ENCODE measurements at places on chromosomes 5 and 9. TPM values are rescaled to one million over a fixed set of nuclear protein-coding genes. Genes with fewer than 3 reads are reported as not detected.

DNA sequence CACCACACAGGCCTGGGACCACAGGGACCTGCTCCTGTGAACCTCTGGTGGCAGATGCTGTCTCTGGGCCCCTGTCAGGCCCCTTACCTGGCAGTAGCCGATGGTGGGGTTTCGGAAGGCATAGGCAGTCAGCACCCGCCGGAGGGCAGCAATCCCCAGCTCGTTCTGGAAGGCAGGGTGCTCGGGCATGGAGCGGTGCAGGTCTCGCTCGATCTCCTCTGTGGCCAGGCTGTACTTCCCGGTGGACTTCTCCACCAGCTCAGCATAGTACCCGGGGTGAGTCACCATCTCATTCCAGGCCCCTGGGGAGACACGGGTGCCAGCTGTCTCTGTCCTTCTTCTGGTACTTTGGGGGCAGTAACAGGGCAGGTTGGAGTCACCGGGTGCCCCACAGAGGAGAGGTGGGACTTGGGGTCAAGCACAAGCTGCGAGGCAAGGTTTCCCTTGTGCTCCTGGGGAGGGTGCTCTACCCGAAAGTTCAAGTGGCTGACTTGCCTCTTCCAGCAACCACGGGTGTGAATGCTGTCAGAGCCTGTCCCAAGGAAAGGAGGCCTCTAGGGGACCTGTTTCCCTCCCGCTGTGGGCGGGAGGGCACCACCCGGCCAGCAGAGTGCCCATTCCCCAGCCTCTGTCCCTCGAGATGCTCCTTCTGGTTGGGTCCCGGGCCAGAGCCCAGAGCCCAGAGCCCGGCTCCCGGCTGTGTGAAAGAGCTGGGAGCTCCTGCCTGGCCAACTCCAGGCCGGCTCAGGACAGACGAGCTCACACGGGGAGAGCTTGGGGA, 19.8 kb upstream of the MRNIP start:
- DNase-seq, result no peak

DNA sequence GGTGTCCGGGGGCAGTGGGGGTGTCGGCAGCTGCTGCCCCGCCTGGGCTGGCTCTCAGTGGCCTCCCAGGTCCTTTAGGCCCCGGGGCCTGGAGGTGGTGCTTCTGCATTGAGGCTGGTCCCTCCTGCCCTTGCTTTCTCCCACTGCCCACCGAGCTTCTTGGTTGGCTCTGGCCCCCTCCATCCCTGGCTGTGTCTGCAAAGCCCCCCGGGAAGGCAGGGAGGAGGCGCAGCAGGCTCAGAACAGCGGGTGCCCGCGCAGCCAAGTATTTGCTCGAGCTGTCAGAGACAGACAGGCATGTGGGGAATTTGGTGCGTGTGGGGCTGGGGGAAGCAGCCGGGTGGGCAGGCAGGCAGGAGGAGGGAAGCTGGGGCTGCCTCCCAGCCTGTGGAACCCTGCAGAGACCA, 11.5 kb downstream of the CXXC5 start:
- no peak for DNase-seq

GRCh38 chr5:170740551-170741205, 42.8 kb upstream of the GABRP start:
- DNase-seq, result no peak

- no peak for DNase-seq
These were observed 203.2 kb upstream of the TRIM32 start for GRCh38 chr9:116483622-116484491.

The GTF2H2 gene
- polyA plus RNA-seq, result 16.1 TPM

GRCh38 chr9:2027543-2028160, 12.5 kb downstream of the SMARCA2 start:
- DNase-seq, result no peak

The PFDN1 gene
- 112 TPM for polyA plus RNA-seq

The HBEGF gene
- polyA plus RNA-seq, result 6.6 TPM

DNA sequence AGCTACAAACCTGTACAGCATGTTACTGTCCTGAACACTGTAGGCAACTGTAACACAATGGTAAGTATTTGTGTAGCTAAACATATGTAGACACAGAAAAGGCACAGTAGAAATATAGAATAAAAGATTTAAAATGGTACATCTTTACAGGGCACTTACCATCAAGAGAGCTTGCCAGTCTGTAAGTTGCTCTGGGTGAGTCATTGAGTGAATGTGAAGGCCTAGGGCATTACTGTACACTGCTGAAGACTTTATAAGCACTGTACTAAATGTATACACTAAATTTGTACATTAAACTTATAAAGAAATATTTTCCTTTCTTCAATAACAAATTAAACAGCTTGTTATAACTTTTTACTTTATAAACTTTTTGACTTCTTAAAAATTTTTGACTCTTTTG, 20.5 kb downstream of the ADRB2 start:
- DNase-seq, result no peak
